ENCODE measurements at places on chromosomes 3 and 15. TPM values are rescaled to one million over a fixed set of nuclear protein-coding genes. Genes with fewer than 3 reads are reported as not detected.

GRCh38 chr15:63006032-63006878 is 36.3 kb upstream of the TPM1 start:
- DNase-seq: no peak

DNA sequence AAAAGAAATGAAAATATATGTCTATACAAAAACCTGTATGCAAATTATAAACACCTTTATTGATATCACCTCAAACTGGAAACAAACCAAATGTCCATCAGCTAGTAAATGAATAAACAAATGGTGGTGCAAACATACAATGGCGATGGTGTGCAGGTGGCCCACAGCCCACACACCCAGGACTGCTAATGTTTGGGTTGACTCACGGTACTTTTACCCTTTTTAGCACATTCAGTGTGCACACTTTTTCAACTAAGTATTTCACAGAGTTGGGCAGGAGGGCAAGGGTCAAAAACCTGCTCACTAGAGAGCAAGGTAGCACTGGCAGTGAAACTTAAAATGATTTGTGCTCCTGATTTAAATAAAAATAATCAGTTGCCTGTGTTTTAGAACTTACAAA is 123.1 kb upstream of the BHLHE40 start:
- no peak for DNase-seq

CCK gene
- not detected for total RNA-seq

IL20RB gene
- total RNA-seq: not detected
